Aorta (tissue), 5 donors: ENCODE measurements at places on chromosomes 16 and 17.

- H3K27ac ChIP-seq: no peak overlapping the region
- H3K36me3 ChIP-seq: peaks cover 3% of the 10 kb centered on the region
- no peak for DNase-seq
- no peaks in the 10 kb centered on the region for H3K27me3 ChIP-seq
Observed at GRCh38 chr17:56982312-56982711, 4.4 kb downstream of the SCPEP1 start.

DNA sequence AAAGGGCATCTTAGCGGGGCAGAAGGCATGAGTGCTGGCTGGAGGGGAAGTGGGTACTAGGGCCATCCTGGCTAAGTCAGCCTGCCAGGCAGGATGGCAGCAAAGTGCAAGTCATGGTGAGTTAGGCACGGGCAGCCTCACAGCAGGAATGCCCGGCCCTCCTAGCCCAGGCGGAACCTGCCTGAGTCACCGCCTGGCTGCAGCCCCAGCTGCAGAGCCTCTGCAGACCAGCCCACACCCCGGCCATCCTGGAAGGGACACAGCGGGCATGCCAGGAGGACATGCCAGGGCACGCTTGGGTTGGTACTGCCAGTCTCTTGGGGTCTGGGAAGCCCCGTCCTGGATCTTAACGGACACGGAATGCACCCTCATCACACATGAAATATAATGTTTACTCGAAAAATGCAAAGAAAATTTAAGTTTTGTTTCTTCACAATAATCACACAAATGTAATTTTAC is 5.0 kb upstream of the ALDH3A1 start:
- no peaks in the 10 kb centered on the region for H3K27me3 ChIP-seq
- peak overlapping the region; percentile 98 for H3K27ac ChIP-seq
- H3K4me3 ChIP-seq: no peak overlapping the region
- H3K4me1 ChIP-seq: peaks cover 2% of the 10 kb centered on the region
- no peaks in the 10 kb centered on the region for H3K36me3 ChIP-seq

DNA sequence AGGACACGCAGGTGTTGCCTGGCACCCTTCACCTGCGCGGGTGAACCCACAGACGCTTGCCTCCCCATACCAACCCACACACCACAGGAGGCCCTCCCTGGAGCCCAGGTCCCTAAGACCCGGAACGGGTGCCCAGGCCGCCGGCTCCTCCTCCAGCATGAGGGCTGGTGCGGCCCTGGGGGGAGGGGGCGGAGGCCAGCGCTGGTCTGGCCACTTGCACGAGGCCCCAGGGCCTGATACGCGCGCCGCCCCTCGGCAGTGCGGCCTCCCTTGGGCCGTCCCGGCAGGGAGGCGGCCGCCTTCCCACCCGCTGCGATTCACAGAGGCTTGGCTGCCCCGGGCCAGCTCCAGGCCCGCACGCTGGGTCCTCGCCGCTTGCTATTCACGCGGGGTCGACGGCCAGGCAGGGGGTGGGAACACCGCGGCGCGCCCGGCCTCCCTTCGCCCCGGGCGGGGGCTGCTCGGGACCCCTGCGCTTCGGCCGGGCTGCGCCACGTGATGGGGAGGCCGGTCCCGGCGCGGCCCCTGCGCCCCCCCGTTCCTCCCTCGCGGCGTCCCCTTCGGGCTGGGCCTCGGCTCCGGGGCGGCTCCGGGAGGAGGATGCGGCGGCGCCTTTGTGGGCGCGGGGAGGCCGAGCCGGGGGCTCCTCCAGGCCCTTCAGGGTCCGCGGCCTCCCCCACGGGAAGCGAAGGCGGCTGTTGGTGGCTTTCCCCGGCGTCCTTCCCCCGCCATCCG is 685 bp downstream of the FASN start:
- H3K4me3 ChIP-seq: peak overlapping the region; percentile 73
- peak overlapping the region; percentile 46 for H3K27ac ChIP-seq
- H3K27me3 ChIP-seq: peaks cover 2% of the 10 kb centered on the region
- no peaks in the 10 kb centered on the region for H3K4me1 ChIP-seq
- peaks cover 6% of the 10 kb centered on the region for H3K36me3 ChIP-seq

DNA sequence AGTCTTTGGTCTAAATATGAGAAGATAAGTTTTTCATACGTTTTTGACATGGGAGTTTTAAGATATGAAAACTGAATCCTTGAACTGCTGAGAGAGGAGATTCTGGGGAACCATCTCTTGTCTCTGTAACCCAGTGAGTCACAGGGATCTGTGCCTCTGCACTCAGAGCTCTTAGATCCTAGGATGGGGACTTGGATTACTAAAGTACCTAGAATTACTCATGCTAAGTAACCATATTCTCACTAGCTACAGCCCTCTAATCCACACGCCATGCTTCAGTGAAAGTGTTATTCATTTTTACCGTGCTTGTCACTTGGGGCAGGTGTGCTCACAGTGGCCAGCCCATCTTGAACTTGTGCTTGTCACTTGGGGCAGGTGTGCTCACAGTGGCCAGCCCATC is 2.0 kb downstream of the MRM3 start:
- DNase-seq: no peak
- peaks cover 4% of the 10 kb centered on the region for H3K4me1 ChIP-seq
- H3K36me3 ChIP-seq: no peaks in the 10 kb centered on the region
- H3K27me3 ChIP-seq: no peaks in the 10 kb centered on the region
- no peak overlapping the region for H3K27ac ChIP-seq

GRCh38 chr16:89412811-89413210 is 77.5 kb downstream of the ANKRD11 start:
- H3K36me3 ChIP-seq: no peaks in the 10 kb centered on the region
- H3K4me1 ChIP-seq: no peaks in the 10 kb centered on the region
- H3K4me3 ChIP-seq: no peak overlapping the region
- no peak for DNase-seq
- H3K27me3 ChIP-seq: no peaks in the 10 kb centered on the region
- no peak overlapping the region for H3K27ac ChIP-seq

DNA sequence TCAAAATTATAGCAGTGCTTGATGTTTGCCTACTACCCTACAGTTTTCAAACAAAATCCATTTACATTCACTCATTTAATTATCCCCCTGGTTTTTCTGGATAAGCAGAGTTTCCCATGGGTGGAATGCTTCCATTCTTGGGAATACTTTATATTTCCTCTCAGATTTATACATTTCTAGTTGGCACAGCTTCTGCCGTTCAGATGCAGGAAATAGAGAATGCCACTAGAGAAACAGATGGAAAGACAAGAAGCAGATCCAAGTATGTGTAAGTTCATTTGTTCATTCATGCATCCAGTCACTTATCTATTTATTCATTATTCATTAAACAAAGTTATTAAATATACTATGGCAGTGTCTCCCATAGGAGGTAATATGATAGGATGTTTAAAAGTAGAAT is 65.0 kb upstream of the CACNG5 start:
- H3K27ac ChIP-seq: no peak overlapping the region
- H3K4me1 ChIP-seq: no peaks in the 10 kb centered on the region
- DNase-seq: no peak

- H3K4me1 ChIP-seq: no peaks in the 10 kb centered on the region
- DNase-seq: no peak
- no peak overlapping the region for H3K27ac ChIP-seq
- H3K27me3 ChIP-seq: no peaks in the 10 kb centered on the region
Observed at GRCh38 chr17:45008216-45008615, 40.1 kb upstream of the C1QL1 start.

DNA sequence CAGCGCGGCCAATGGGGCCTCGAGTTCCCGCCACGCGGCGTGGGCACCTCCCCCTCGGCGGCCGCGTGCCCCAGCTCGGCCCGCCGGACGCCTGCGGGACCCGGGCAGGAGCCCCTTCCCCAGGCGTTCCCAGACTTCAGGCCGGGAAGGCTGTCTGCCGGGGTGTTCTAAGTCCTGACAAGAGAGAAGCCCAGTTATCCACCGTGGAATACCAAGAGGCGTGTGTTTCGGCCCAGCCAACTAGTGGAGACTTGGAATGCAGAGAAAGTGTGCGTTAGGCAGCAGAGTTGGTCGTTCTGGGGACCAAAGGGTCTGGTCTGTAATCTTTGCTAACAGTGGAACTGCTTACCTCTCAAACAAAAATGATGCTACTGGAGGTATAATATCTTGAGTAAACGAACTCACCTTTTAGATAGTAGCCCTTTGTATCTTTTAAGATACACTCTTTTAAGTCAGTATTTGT is 251 bp upstream of the HSF5 start:
- DNase-seq: no peak
- peaks cover 15% of the 10 kb centered on the region for H3K36me3 ChIP-seq
- H3K27ac ChIP-seq: no peak overlapping the region
- H3K4me3 ChIP-seq: no peak overlapping the region
- H3K27me3 ChIP-seq: no peaks in the 10 kb centered on the region

GRCh38 chr17:56765449-56765848 is 68.3 kb downstream of the C17orf67 start:
- no peak overlapping the region for H3K27ac ChIP-seq
- no peaks in the 10 kb centered on the region for H3K4me1 ChIP-seq
- H3K27me3 ChIP-seq: no peaks in the 10 kb centered on the region
- DNase-seq: no peak
- H3K36me3 ChIP-seq: no peaks in the 10 kb centered on the region
- no peak overlapping the region for H3K4me3 ChIP-seq

DNA sequence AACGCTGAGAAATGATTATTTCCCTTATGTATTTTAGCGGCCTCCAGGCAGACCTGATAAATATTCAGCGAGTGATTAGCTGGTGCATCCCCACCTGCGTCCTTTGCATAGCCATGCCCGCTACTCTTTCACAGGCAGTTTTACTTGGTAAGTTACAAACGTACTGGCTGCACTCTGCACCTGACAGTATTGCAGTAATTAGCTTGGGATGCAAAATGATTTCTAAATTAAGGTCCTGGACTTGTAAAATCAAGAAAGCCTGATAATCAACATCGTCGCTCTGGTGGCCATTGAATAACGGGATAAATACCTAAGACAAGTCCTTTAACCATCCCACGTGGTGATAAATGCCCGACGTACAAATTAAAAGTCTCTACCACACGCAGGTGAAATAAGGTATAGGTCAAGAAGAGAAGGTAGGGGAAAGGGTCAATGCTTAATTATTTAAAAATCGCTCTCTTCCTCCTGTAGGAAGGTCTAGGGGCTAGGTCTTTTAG is 998 bp upstream of the PRKCA start:
- peak overlapping the region; percentile 90 for H3K4me3 ChIP-seq
- no peak overlapping the region for H3K27ac ChIP-seq
- H3K4me1 ChIP-seq: no peaks in the 10 kb centered on the region
- DNase-seq: no peak
- H3K36me3 ChIP-seq: no peaks in the 10 kb centered on the region
